Bronchial epithelial cell (primary cell): ENCODE measurements at places on chromosomes 5 and 9. TPM values are rescaled to one million over a fixed set of nuclear protein-coding genes. Genes with fewer than 3 reads are reported as not detected.
A peak's percentile ranks its signal among the peaks of the same experiment; 100 is the strongest.

DNA sequence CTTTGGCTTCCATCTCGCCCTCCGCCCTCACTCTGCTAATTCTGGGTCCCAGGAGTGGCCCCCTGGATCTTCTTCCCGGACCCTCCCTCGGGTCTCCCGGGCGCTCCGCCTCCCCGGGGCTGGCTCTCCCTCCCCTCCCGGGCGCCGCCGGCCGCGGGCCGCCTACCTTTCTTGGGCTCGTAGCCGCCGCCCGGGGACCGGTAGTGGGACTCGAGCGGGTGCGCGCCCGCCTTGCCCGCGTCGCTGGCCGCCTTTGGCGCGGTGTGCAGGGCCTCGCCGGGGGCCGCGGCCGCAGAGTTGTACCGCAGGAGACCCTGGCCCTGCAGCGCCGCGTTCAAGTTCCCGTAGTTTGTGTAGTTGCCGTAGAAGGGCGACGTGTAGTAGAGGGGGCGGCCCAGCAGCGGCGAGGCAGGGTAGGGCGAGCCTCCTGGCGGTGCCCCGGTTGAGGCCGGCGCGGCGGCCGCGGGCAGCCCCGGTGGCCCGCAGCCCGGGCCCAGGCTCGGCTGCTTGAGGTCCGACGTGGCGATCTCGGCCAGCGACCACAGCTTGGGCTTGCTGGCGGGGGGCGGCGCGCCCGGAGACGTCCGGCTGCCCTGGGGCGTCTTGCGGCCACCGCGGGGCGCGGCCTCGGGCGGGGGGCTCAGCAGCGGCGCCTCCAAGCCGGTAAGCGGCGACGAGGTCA, 3.2 kb downstream of the IRX2 start:
- DNase-seq, result no peak

DNA sequence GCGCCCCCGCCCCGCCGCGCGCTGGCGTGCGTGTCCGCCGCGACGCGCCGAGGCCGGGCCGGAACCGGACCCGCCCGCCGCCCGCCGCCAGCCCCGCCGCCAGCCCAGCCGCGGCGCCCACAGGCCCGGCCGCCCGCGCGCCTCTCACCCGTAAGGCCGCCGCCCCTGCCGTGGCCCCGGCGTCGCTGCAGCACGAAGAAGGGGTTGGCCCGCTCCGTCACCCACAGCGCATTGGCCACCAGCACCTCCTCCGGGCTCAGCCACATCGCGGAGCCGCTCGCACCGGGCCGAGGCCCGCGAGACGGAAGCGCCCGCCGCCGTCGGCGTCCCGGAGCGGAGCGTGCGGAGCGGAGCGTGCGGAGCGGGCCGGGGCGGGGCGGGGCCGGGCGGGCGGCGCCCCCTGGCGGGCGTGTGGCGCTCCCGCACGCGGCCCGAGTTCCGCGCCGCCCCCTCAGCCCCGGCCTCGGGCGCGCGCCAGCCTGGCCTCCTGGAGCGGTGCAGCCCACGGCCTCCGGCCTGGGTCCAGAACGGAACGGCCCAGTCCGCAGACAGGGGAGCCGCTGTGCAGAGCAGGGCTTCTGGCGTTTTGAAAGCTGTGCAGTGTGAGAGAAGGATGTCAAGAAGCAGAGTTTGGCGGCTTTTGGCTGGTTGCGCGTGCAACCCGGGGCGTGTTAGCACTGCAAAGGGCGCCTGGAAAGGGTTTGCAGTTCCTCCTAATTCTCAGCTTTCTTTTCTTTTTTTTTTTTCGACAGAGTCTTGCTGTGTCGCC, at the start of gene TBC1D9B:
Gene TBC1D9B (minus strand): TSS at position 342 of the 769 bp plus-strand sequence. CDS start 76 bp downstream, at position 266.
- peak; percentile 5 for DNase-seq

Gene RALGPS1
- total RNA-seq, result 3.2 and 8.4 TPM in 2 replicates

Gene SAPCD2
- total RNA-seq, result 0.26 and 1.2 TPM in 2 replicates

Gene HMMR
- total RNA-seq, result 0.53 and 1.4 TPM in 2 replicates
